ENCODE measurements at places on chromosomes 3 and 15. TPM values are rescaled to one million over a fixed set of nuclear protein-coding genes. Genes with fewer than 3 reads are reported as not detected.
A peak's percentile ranks its signal among the peaks of the same experiment; 100 is the strongest.

Gene AMIGO3
- 2.0 TPM for total RNA-seq

Gene FSTL1
- total RNA-seq = 0.31 TPM

Gene HRG
- total RNA-seq = not detected

Gene BHLHE40
- 208 TPM for total RNA-seq

Gene TGM5
- total RNA-seq = not detected

Gene GOLGA8H
- total RNA-seq = 0.54 TPM

Gene FAH
- 34.6 TPM for total RNA-seq

Gene ARRDC4
- total RNA-seq = 1.2 TPM

DNA sequence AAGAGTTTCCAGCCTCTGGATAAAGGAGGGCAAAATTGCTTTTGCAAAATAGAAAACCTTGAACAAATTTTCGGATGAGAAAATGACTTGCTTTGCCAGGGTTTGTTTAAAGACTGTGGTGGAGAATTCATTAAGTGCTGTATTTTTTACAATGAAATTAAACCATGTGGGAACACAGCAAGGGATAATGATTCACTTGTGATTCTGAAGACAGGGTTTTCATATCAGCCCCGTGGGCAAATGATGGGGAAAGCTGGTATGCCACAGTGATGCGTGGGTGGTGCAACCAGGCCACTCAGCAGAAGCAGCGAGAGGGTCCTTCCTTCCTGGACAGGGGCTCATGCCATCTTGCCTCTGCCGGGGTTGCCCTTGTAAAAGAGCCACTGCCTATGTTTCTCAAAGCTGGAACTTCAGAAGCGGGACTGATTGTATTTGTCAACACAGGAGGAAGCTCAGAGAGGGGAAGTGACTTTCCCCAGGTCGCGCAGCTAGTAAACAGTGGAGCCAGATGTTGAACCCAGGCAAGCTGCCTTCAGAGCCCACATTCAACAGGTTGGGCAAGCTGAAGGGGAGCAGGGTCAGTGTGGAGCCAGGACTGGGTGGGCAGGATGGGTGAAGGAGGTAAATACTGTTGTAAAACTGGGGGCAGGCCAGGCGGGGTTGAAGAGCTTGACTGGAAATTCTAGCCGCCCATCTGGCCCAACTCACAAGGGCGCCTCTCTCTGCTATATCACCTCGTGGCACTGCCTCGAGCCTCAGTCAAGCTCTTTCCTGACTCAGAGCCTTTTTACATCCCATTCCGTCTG lies 79.1 kb downstream of the TOP2B start:
- H3K27ac ChIP-seq = no peak overlapping the region
- H3K4me1 ChIP-seq = no peaks in the 10 kb centered on the region
- H3K36me3 ChIP-seq = no peaks in the 10 kb centered on the region
- H3K27me3 ChIP-seq = peaks cover 2% of the 10 kb centered on the region
- H3K4me3 ChIP-seq = no peak overlapping the region
- no peak for DNase-seq

DNA sequence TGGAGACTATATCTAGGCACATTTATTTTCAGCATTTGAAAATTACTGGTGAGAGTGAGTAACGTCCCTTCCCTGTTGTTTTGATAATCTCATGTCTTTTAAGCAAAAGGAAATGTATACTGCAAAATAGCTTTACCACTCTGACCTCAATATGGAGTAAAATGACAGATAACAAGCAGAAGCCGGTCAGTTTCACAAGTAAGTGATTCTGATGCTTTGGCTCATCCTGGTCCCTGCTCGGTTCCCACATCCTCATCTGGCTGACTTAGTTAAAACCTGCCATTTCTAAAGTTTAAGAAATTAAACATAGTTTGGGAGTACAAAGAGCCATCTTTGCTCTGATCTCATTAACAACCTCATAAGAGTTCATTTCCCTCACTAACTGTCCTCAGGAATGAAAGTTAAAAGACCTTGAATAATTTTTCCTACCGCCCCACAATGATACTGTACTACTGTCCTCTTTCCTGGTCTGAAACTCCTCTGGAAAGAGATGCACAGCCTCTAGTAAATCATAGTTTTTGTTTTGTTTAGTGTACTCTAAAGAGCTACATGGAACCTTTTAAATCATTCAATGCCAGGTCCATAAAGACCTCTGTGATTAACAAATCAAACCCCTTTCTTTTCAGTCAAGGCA lies 72.3 kb upstream of the ICE2 start:
- H3K27ac ChIP-seq = peak overlapping the region; percentile 83
- H3K4me3 ChIP-seq = peak overlapping the region; percentile 59
- H3K27me3 ChIP-seq = no peaks in the 10 kb centered on the region
- H3K4me1 ChIP-seq = peaks cover 71% of the 10 kb centered on the region

GRCh38 chr3:160694345-160694744 lies 17.4 kb downstream of the ARL14 start:
- no peak overlapping the region for H3K4me3 ChIP-seq
- no peak for DNase-seq
- H3K27me3 ChIP-seq = no peaks in the 10 kb centered on the region
- no peaks in the 10 kb centered on the region for H3K36me3 ChIP-seq
- H3K4me1 ChIP-seq = peaks cover 3% of the 10 kb centered on the region

GRCh38 chr15:88120026-88120425 lies 136.5 kb downstream of the NTRK3 start:
- no peaks in the 10 kb centered on the region for H3K27me3 ChIP-seq
- H3K4me3 ChIP-seq = no peak overlapping the region
- no peak for DNase-seq
- H3K36me3 ChIP-seq = no peaks in the 10 kb centered on the region

DNA sequence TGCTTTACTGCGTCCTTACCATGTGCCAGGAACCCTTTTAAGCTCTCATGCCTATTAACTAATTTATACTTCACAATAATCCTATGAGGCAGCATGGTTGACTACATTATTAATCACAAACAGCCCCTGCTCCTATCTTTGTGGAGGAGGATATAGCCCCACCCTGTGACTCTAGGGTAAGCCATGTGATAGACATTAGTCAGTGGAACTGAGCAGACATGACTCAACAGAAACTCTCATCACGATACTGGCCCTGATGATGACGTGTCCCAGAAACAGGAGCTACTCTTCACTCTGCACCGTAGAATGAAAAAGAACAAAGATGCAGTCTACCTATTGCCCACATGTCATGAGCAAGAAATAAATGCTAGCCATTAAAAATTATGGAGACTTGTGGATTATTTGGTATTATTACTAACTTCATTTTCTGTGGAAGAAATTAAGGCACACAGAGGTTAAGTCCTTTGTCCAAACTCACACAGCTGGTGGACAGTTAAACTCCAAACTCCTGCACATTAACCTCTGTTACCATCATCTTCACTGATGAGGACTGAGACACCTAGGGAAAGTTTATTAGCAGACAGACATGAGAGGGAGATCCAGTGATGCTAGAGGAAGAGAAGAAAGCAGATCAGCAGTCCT lies 51.2 kb downstream of the CFAP20DC start:
- H3K27me3 ChIP-seq = peaks cover 19% of the 10 kb centered on the region
- no peak overlapping the region for H3K4me3 ChIP-seq
- no peak for DNase-seq

DNA sequence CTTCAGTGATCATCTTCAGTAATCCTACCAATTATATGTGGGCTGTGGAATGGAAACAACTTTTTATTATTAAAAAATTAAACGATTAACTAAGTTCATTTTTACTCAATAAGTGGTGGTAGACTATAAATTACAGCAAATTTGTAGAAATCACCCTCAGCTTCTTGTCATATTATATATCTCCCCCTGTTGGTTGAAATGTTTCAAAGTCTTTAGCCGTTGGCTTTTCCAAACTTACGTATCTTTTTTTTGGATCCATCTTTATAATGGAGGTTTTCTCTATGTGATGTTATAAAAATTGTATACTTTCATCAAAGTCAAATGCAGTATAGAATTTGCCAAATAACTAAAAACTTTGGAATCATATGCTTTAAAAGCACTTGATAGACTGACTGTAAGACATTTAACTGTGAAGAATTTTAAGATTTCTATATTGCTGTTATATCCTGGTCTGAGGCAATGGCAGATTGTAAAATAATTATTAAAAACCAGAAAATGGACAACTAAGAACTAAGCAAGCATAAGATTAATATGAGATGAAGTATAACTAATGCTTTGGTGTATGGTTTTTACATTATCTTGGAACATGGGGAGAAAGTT lies 44.7 kb downstream of the ATP11B start:
- H3K27me3 ChIP-seq = no peaks in the 10 kb centered on the region
- peaks cover 33% of the 10 kb centered on the region for H3K36me3 ChIP-seq
- H3K4me1 ChIP-seq = peaks cover 8% of the 10 kb centered on the region
- H3K27ac ChIP-seq = no peak overlapping the region
- no peak for DNase-seq

DNA sequence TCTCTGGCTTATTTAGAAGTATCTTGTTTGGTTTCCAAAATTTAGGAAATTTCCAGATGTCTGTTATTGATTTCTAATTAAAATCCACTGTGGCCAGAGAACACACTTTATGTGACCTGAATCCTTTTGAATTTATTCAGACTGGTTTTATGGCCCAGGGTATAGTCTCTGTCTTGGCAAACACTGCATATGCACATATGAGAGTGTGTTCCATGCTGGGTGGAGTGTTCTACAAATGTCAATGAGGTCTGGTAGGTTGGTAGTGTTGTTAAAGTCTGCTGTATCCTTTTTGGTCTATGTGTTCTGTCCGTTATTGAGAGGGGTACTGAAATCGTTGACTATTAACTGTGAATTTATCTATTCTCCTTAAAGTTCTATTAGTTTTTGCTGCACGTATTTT lies 30.2 kb downstream of the PGPEP1L start:
- no peaks in the 10 kb centered on the region for H3K36me3 ChIP-seq
- no peak overlapping the region for H3K27ac ChIP-seq
- H3K27me3 ChIP-seq = peaks cover 5% of the 10 kb centered on the region
- H3K4me3 ChIP-seq = no peak overlapping the region
- DNase-seq = no peak

- H3K27ac ChIP-seq = no peak overlapping the region
- no peak overlapping the region for H3K4me3 ChIP-seq
- H3K27me3 ChIP-seq = no peaks in the 10 kb centered on the region
- H3K4me1 ChIP-seq = no peaks in the 10 kb centered on the region
- H3K36me3 ChIP-seq = no peaks in the 10 kb centered on the region
- no peak for DNase-seq
These were observed 48.0 kb upstream of the TNIK start for GRCh38 chr3:171508206-171508605.

GRCh38 chr15:52441841-52442240 lies 86.8 kb downstream of the MYO5A start:
- peaks cover 10% of the 10 kb centered on the region for H3K36me3 ChIP-seq
- DNase-seq = no peak
- no peak overlapping the region for H3K27ac ChIP-seq
- H3K27me3 ChIP-seq = no peaks in the 10 kb centered on the region
- peaks cover 12% of the 10 kb centered on the region for H3K4me1 ChIP-seq
- no peak overlapping the region for H3K4me3 ChIP-seq

DNA sequence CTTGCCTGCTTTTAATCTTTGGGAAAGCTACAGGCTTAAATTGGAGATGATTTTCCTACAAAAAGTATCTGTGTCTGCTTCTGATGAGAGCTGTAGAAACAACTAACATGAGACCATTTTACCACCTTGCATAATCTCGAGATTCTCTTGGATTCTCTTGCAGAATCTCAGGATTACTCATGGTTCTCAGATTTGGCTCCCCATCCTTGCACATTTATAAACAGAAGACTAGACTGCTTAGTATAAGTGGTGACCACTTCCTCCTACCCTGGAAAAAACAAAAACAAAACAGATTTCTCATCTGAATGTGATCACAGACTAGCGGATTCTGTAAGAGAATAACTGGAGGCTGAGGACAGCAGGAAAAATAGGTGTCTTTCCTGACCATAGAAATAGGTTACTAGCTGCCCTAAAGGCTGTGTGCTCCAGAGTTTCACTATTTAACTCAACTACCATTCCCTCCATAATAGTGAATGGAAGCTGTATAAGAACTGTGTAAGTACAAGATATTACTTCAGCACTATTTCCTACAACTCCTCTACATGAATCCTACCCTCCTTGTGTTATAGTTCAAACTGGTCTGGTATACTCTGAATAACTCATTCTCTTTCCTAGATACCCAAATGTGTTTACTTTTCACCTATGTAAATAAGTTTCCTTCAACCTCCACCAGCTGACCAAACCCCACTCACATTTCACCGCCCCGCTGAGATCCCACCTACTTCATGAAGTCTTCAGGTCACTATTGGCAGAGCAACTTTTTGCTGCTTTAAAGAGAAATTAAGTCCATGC lies 122.2 kb upstream of the C2CD4B start:
- peaks cover 35% of the 10 kb centered on the region for H3K27me3 ChIP-seq
- H3K4me1 ChIP-seq = no peaks in the 10 kb centered on the region
- no peak overlapping the region for H3K27ac ChIP-seq
- H3K4me3 ChIP-seq = no peak overlapping the region
- no peak for DNase-seq

- no peaks in the 10 kb centered on the region for H3K36me3 ChIP-seq
- H3K4me3 ChIP-seq = no peak overlapping the region
- no peak for DNase-seq
- H3K4me1 ChIP-seq = peaks cover 19% of the 10 kb centered on the region
- peaks cover 33% of the 10 kb centered on the region for H3K27me3 ChIP-seq
These were observed 23.4 kb downstream of the BMF start for GRCh38 chr15:40085266-40085665.

- H3K27ac ChIP-seq = no peak overlapping the region
- no peaks in the 10 kb centered on the region for H3K36me3 ChIP-seq
- H3K4me3 ChIP-seq = no peak overlapping the region
- H3K4me1 ChIP-seq = no peaks in the 10 kb centered on the region
- H3K27me3 ChIP-seq = peaks cover 70% of the 10 kb centered on the region
- DNase-seq = no peak
These were observed 237.9 kb upstream of the TOPAZ1 start for GRCh38 chr3:44003801-44004200.

- no peak overlapping the region for H3K27ac ChIP-seq
- H3K27me3 ChIP-seq = peaks cover 18% of the 10 kb centered on the region
- peaks cover 2% of the 10 kb centered on the region for H3K4me1 ChIP-seq
- H3K36me3 ChIP-seq = no peaks in the 10 kb centered on the region
- DNase-seq = no peak
These were observed 95.7 kb downstream of the LINGO1 start for GRCh38 chr15:77537006-77537405.

DNA sequence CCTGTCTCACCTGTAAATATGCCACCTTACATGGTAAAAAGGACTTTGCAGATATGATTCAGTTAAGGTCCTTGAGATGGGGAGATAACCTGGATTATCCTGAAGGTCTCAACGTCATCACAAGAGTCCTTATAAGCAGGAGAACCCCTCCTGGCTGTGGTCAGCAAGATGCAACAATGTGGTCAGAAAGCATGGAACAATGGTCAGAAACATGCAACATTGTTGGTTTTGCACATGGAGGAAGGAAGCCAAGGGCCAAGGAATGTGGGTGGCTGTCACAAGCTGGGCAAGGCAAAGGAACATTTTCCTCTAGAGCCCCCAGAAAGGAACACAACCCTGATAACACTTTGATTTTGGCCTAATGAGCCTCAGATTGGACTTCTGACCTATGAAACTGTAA lies 9.4 kb upstream of the SUMF1 start:
- H3K27me3 ChIP-seq = peaks cover 25% of the 10 kb centered on the region
- DNase-seq = no peak
- no peaks in the 10 kb centered on the region for H3K36me3 ChIP-seq
- peaks cover 8% of the 10 kb centered on the region for H3K4me1 ChIP-seq
- H3K27ac ChIP-seq = no peak overlapping the region
- H3K4me3 ChIP-seq = no peak overlapping the region
